Stimulated activated CD8-positive, alpha-beta memory T cell treated with anti-CD3 and anti-CD28 coated beads, Interleukin-15, amount 100 ng/mL, for 24 hours (primary cell): ENCODE measurements at places on chromosomes 5 and 9.
A peak's percentile ranks its signal among the peaks of the same experiment; 100 is the strongest.

GRCh38 chr5:157497875-157498611 lies 38.0 kb downstream of the NIPAL4 start:
- DNase-seq = no peak

DNA sequence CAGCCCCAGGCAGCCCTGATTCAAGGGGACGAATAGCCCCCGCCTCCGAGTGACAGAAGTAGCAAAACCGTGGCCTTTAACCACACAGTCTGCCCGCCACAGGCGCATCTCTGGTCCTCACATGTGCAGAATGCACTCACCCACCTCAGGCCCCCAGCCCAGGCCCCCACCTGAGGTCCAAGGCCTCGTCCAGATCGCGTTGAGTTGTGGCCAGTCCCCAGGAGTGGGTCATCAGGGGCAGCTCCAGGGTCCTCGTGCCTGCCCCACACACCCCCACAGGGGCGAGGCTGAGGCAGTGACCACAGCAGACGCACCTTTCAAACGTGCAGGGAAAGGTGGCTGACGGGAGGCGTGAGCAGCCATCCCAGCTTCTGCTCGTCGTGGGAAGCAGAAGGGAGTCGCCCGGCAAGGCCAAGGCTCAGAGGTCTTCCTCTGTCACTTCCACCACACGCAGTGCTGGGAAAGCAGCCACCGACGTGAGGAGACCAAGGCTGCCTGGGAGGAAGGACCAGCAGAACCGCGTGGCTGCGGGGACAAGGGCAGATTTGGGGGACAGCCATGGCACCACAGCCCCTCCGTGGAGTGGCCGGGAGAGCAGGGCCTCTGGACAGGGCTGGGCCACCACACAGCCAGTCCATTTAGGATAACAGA lies 77.8 kb upstream of the OTULINL start:
- DNase-seq = no peak

DNA sequence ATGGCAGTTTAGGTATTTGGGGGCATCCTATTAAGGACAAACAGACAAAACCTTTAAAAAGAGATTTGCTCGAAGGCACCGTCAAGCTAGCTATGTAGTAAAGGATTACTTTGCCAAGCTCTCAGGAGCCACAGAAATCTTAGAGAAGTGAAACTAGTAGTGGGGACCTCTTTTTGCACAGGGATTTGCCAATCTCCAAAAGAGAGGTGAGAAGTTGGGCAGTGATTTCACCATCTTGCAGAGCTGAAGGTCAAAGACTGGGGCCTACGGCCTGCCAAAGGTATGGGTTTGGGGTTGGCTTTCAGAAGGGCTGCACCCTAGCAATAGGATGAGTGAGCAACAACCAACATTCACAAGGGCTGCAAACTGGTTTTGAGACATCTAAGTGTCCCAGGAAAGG lies 1.6 kb upstream of the FCN1 start:
- no peak for DNase-seq

GRCh38 chr5:36390640-36391039 lies 88.9 kb upstream of the RANBP3L start:
- no peak for DNase-seq

DNA sequence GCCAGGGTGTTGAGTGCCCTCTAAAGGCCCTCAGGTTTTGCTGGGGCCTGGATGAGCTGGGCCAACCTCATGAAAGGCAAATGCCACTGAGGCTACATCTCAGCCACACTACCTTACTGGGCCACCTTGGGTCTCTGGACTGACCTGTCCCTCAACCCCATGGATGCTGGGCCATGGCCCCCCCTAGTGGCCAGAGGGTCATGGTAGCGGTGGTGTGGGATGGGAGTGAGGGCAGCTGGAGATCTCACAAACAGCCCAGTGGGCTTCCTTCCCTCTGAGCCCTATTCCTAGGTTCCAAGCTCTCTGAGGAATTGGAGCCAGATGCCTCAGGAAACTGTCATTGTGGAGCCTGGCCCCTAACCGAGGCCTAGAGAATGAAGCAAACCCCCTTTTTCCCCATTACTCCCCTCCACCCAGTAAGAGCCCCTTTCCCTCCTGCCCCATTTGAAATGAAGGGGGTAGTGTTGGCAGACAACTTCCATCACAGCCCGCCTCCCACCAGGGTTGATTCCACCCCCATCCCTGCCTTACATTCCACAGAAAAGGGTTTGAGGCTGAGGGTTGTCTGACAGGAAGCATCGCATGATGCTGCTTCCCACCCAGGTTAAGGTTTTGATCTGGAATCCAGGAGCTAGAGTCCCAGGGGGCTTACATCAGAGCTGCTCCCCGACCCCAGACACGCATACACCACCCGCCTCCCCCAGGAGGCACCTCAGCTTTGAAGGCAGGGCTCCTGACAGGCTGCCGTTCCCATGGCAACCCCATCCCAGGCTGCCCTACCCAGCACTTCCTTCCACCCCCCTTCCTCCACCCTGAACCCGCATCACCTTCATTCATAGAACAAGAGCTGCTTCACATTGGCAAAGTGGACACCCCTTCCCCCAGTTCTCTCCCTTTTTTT lies 63.9 kb downstream of the PCDH1 start:
- peak; percentile 2 for DNase-seq

GRCh38 chr5:58927938-58928337 lies 345.1 kb downstream of the RAB3C start:
- DNase-seq = no peak

- no peak for DNase-seq
Measured at GRCh38 chr9:99832558-99832864, 10.8 kb downstream of the NR4A3 start.

DNA sequence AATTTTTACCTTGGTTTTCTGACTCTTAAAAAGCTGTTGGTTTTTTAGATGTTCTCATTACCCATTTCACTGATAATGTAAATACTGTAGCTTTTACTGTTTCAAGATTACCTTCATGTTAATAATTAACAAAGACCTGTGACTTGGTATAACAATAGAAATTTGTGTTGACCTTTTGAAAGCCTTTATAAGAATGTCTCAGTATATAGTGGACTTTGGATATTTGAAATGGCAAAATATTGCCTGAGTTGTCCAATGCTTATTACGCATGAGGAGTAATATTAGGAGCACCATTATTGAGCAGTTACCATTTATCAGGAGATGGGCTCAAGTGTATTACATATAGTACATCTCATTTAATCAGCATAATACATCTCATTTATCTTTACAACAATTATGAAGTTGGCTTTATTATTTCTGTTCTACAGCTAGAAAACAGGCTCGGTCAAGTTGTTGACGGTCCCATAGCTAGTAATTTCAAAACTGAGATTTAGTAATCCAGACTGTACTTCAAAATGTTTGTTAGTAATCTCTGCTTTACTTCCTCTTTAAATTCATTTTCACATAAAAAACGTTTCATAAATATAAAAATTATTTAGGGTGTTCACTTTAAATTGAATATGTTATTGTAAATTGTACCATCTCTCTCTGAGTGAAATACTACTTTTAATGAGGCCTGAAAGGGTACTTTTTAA lies 50.7 kb upstream of the FKTN start:
- DNase-seq = no peak

- DNase-seq = no peak
Measured at GRCh38 chr5:113896789-113897188, 383.3 kb downstream of the YTHDC2 start.

DNA sequence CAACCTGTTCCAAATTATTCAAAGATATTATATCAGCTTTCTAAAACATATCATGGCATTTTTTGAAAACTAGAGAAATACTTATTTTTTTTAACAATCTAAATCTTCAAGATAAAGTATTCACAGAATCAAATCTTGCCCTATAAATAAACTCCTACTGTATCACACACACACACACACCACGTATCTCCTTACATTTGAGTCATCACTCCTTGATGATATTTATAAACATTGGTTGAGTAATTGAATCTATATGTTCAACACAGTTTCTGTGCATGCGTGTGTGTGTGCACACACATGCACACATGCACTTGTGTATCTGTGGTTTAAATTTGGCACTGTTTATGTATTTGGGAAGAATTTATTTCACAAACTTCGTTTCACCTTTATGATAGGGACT lies 1716.4 kb downstream of the EFNA5 start:
- no peak for DNase-seq

- DNase-seq = no peak
Measured at GRCh38 chr9:135622415-135623020, 16.8 kb downstream of the GLT6D1 start.

GRCh38 chr5:122390154-122390553 lies 78.1 kb downstream of the SNCAIP start:
- no peak for DNase-seq

- DNase-seq = no peak
Measured at GRCh38 chr9:123640792-123641222, 284.8 kb downstream of the CRB2 start.

- DNase-seq = no peak
Measured at GRCh38 chr5:14213813-14214585, 70.9 kb downstream of the TRIO start.

GRCh38 chr5:140176031-140176387 lies 1.0 kb downstream of the CYSTM1 start:
- DNase-seq = no peak

DNA sequence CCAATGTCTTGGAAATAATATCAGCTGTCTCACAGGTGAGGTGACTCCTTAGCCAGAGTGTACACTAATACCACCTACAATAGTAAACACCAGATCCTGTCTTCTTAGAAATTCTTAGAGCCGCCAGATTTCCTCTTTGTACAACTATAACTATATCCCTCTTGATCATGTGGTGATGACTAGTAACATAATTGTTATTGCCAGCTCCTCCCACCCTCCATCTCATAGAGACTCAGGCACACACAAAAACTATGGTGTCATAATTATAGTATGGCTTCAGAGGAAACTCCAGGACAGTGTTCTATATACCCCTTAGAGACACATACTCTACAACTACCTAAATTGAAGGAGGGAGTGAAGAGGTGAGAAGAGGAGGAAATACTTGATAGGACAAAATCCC lies 33.1 kb downstream of the PGGT1B start:
- no peak for DNase-seq

GRCh38 chr9:6305954-6306563 lies 22.1 kb upstream of the TPD52L3 start:
- no peak for DNase-seq

DNA sequence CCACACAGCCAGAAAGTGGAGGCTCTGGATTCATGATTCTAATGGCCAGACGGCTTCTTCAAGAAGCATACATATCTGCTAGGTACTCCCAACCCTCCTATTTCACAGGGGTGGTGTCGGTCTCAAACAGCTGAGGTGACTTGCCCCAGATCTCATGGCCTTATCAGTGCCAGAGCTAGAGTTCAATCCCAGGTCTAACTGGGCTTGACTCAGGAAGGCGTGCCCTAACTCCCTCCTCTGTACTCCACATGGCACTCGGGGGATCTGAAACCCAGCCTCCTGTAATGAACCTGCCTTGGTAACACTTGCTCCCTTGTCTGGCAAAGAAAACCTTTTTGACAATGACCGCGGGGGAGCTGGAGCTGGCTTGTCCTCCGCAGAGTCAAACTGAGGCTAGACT lies 2.1 kb downstream of the QRFP start:
- DNase-seq = no peak

- DNase-seq = no peak
Measured at GRCh38 chr5:109553846-109554245, 135.9 kb upstream of the MAN2A1 start.

DNA sequence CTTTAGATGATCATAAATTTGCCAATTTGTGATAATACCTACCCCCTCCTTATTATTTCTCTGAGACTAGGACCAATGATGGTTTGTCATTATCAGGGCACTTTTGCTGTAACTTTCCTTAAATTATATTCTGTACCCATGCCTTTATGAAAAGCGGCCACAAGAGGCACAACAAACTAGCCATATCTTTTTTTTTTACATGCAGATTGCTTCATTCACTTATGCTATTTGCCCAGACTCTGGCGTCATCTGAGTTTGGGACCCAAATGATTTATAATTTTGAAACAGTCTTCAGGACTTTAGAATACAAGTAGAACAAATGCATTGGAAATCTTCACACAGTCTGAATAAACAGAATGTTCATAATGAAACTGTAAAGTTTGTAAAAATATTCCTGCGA lies 408.1 kb downstream of the MAT2B start:
- no peak for DNase-seq

DNA sequence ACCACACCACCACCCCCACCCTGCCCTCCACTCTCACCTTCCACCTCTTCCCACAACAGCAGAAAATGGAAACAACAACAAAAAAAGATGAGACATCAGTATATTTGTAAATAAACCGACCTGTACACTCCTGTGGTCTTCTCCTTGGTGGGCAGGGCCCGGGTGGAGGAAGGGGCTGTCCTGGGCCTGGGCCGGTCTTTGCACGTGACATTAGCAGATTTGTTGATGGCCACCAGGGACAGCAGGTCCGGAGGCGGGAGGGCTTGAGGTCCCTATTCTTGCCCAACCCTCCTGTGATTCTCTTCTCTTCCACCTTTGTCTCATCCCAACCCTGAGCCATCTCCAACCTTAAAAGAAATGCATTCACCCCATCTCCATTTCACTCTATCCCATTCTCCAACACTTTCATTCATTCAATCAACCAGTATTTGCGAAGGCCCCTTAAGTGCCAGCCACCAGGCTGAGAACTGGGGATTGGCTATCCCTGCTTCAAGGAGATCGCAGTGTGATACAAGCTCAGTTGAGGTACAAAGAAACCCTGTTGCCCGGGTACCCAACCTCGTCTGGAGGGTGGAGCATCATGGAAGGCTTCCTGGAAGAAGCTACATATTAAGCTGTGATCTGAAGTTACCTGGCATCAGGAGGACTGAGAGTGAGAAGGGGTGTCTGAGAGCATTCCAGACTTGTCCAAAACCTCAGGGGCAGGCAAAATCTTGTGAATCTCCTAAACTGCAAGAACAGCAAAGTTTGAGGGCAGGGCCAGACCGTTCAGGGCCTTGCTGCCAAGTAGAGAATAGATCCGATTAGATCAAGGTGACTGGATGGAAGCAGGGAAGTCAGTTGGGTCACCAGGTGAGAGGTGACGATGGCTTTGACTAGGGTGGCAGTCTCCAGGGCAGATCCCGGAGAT lies 87.4 kb downstream of the LMX1B start:
- no peak for DNase-seq

GRCh38 chr5:73094415-73094814 lies 26.0 kb upstream of the TMEM171 start:
- DNase-seq = no peak

- DNase-seq = no peak
Measured at GRCh38 chr9:10008101-10008799, 604.6 kb downstream of the PTPRD start.

- no peak for DNase-seq
Measured at GRCh38 chr5:73437101-73437776, 11.3 kb downstream of the FOXD1 start.

- DNase-seq = no peak
Measured at GRCh38 chr5:141883184-141883891, 5.1 kb upstream of the PCDH1 start.

- DNase-seq = no peak
Measured at GRCh38 chr9:134896834-134897583, 16.4 kb downstream of the FCN2 start.

GRCh38 chr5:125560476-125561225 lies 814.2 kb upstream of the ZNF608 start:
- DNase-seq = no peak
